ENCODE measurements at places on chromosomes 2 and 18.
A peak's percentile ranks its signal among the peaks of the same experiment; 100 is the strongest.

GRCh38 chr2:212831671-212832199 lies 293.1 kb upstream of the ERBB4 start:
- no peak for DNase-seq

DNA sequence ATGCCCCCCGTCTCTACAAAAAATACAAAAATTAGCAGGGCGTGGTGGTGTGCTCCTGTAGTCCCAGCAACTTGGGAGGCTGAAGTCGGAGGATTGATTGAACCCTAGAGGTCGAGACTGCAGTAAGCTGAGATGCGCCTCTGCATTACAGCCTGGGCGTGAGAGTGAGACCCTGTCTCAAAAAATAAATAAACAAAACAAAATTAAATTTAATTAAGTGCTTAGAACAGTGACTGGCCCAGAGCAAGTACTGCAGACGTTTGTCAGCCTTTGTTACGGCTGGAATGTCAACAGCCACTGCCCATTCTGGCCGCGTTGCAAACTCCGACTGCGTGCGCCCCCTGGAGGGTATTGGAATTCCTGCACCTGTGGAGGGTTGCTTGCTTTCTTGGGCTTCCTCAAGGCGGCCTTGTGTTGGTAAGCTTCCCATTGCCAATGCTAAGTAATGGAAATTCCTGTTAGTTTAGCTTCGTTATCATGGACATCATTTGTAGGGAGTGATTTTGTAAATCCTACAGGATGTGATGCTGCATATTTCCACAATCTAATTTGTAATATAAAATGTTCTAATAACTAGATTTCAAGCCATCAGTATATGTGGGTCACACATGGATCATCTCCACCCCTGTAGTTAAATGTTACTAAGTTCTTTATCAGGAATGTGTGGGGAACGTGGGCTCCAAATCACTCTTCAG lies 15.9 kb upstream of the ATP6V1B1 start:
- peak; percentile 59 for DNase-seq

DNA sequence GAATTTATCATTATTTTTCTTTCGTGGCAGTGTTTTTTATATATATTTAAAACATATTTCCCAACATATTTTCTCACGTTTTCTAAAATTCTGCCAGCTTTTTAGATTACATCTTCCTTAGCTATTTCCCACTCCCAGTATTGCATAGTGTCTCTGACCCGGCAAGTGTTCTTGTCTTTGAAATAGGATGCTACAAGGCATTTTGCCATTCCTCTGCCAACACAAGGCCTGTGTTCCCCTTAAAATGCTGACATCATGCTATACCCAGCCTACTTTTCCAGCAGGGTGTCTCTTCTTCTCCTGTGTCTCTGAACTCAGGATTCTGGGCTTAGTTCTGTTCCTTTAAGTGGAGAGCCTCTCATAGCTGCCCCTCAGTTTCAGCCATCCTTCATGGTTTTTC lies 115.2 kb downstream of the DIS3L2 start:
- DNase-seq = no peak

- no peak for DNase-seq
These were observed 122.1 kb upstream of the XIRP2 start for GRCh38 chr2:166766220-166766619.

- DNase-seq = no peak
These were observed 110.9 kb downstream of the FAM210A start for GRCh38 chr18:13615432-13615861.

- DNase-seq = no peak
These were observed 248.7 kb upstream of the PIK3C3 start for GRCh38 chr18:41706301-41706700.

GRCh38 chr2:41735476-41735875 lies 312.3 kb upstream of the PKDCC start:
- no peak for DNase-seq

DNA sequence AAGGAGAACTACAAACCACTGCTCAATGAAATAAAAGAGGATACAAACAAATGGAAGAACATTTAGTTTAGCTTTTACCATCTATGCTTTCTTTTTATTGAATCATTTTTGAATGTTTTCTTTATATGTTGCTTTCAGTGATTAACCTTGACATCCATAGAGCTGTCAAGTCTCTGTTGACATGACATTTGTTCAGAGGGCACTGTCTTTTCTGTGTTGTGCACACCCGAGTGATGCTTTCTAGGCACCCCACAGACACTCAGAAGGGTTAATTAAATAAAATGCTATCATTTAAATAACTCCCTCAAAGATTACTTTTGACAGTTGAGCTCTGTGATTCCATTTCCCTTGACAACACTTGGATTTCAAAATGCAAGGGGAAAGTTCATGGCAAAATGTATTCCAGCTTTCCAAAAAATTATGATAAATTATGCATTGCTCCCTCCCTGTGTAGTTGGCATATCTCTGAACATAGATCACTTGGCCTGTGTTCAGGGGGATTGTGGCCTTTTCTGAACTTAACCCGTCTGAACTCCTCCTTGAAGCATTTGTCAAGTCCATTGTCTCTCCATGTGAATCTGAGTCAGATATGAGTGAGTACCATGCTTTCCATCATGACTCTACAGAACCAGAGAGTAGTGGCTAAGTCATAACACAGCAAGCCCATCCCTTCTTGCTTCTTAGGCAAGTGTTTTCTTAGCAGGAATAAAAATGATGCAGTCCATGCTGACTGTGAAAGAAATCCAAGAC lies 372.6 kb downstream of the RPRM start:
- no peak for DNase-seq

DNA sequence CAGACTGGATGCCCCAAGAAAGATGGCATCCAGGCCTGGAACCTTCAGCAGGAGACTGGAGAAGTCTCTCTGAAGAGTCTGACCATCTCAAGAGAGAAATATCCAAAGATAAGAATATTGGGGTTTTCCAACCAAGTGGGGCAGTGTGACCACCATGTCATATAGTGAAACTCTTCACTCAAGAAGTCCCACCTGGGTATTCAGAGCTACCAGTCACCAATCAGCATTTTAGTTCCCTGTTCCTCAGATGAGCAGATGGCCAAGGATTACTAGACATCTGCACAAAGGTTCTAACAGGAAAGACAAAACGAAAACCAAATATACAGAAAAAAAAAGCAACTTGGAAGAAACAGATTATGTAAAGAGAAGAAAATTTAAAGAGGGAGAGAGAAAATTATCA lies 38.5 kb upstream of the CXCR4 start:
- no peak for DNase-seq

GRCh38 chr2:116545286-116546068 lies 1269.0 kb upstream of the DDX18 start:
- no peak for DNase-seq

DNA sequence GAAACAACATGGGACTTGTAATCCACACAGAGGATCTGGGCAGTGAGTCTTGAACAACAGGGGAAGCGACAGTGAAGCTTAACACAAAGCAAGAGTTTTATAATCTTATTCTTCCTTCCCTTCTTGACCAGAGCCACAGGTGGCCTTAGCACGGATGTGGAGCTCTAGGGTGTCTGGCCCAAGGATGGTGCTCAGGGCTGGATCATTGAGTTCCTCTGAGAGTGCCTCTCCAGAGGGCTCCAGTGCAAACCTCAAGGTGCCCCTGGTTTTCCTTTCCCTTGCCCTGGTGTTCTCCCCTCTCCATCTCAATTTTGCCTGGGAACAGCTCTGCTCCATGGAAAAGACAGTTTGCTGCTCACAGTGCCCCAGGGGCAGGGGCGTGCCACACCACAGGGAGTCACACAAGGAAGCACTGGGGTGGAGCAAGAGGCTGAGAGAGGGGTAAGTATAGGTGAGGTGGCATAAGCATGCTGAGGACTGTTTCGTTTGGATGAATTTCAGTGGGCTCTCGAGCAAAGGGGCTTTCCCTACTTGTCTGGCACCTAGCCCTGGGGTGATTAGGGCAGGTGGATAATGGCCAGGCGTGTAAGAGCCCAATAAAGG lies 88.6 kb upstream of the B3GNT7 start:
- no peak for DNase-seq

DNA sequence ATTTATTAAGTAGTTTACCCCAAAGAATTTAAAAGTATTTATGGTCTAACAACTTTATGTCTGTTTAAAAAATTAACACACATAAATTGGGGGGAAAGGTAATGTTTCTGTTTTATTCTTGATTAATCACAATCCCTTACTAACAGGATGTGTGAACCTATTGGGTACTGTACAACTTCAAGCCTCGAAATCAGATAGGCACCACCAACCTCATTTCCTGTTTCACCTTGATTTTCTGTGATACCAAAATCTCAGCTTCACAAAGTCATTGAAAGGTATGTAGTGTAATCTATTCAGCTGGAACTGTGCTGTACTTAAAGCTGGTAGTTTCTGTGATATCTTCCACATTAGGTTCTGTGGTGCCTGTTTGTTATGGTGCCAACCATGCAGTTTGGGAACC lies 4.0 kb downstream of the RNMT start:
- no peak for DNase-seq

GRCh38 chr2:225020168-225020849 lies 22.0 kb downstream of the DOCK10 start:
- no peak for DNase-seq

GRCh38 chr18:34158881-34159690 lies 65.6 kb downstream of the NOL4 start:
- DNase-seq = no peak

Measured in T-helper 9 cell (primary cell).